GM12891 (cell line): ENCODE measurements at places on chromosomes 2 and 18.

DNA sequence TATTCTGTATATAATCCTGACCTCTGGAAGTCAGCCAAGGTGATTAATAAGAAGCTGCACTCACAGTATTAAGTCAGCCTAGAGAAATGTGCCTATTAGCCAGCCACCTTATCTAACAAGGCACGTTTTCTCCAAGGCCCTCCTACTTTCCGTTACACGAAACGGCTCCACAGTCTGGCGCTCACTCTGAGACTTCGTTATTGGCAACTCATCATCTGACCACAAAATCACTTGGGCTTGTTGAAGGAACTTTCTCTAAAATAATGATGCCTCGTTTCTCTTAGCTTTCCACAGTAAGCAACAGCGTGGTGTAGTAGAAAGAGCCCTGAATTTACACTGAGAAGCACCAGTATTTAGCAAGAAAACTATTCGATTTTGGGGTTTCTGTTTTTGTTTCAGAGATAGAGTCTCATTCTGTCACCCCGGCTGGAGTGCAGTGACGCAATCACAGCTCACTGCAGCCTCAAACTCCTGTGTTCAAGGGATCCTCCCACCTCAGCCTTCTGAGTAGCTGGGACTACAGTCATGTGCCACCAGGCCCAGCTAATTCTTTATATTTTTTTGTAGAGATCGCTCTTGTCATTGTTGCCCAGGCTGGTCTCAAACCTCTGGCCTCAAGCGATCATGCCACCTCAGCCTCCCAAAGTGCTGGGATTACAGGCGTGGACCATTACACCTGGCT is 53.6 kb upstream of the SLC14A1 start:
- no peak for DNase-seq

GRCh38 chr18:35411625-35412351 is 34.7 kb upstream of the ZNF396 start:
- DNase-seq: no peak

- no peak for DNase-seq
Measured at GRCh38 chr2:201414099-201415023, 36.9 kb downstream of the TRAK2 start.

GRCh38 chr18:58953627-58954026 is 89.0 kb downstream of the ZNF532 start:
- DNase-seq: no peak

- no peak for DNase-seq
Measured at GRCh38 chr2:216071111-216071851, 10.3 kb downstream of the PECR start.

GRCh38 chr2:43429369-43429768 is 166.5 kb downstream of the THADA start:
- no peak for DNase-seq

- no peak for DNase-seq
Measured at GRCh38 chr2:46298272-46298521, 990 bp downstream of the EPAS1 start.

- DNase-seq: no peak
Measured at GRCh38 chr2:84965192-84965516, 5.8 kb upstream of the KCMF1 start.

DNA sequence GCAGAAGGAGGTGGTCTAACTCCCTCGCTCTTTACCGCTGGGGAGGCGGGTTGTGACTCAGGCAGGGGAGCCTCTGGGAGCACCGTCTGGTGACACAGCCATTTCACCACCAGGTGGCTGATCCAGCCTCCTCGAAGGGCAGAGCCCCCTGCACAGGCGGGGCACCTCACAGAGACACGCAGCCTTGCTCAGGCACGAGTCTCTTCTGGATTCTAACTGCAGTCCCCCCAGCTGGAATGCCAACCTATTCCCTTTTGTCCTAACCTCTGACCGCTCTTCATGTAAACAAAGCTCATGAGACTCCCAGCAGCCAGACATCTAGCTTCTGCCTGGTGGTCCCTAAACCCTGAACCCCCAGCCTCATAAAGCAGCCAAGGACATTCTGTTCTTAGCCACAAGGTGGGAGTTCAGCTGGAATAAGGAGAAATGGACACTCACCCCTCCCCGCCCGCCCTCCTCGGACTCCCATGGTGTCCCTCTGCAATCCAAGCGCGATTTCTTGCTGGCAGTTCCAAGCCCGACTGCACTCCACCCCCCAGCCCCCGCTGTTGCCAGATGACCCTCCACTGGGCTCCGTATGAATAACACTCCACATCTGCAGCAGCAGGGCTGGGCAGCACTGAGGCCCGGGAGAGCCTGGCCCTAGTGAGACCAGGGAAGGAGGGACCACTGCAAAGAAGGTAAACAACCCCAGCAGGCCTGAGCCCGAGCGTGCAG is 84.3 kb downstream of the TNS1 start:
- no peak for DNase-seq

DNA sequence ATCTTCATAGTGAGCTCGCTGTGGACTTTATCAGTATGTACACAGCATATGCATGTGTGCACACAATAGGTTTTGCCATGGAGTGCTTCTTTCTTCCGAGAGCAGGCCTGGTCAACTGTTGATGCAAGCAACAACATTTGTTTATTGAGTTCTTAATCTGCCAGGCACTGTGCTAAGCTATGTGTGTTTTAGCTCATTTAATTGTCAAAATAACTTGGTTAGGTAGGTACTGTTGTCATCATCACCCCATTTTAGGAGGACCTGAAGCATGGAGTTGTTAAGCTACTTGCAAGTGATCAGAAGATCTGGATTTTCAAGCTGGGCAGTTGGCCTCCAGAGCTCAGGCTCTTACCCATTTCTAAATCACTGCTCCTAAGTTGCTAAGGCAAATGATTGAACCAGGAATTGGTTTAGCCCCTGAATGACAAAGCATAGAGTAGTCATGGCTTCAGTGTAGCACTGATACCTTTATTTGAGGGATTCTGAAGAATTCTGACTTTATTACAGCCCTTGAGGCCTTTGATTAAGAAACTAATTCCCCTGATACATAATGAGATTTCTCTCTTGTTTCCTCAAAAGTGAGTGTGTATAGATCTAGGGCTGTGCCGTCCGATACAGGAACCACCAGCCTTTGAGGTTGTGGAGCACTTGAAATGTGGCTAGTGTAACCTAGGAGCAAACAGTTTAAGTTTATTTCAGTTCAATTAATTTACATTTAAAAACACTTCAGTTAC is 132.9 kb downstream of the FMNL2 start:
- no peak for DNase-seq

- DNase-seq: no peak
Measured at GRCh38 chr2:136246086-136246669, 128.2 kb upstream of the CXCR4 start.

GRCh38 chr2:146241023-146241422 is 1603.8 kb upstream of the ACVR2A start:
- DNase-seq: no peak

DNA sequence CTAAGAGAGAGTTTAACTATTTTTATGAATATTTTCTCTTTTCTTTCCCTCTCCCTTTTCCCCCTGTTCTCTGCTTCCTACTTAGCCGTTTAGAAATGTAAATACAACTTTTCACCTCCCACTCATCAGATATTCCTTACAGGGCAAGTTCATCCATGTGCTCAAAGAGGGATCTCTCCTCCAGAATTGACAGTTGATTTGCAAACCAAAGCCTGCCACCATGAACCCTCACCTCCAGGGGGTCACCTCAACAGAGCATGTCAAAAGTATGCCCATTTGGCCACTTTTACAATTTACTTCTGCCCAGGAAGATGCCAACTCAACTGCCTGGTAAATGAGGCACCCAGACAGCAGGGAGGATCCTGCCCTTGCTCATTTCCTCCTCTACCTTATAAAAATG is 149.2 kb upstream of the GYPC start:
- no peak for DNase-seq

- no peak for DNase-seq
Measured at GRCh38 chr2:191847764-191848163, 876 bp upstream of the CAVIN2 start.

- no peak for DNase-seq
Measured at GRCh38 chr2:101415220-101415619, 27.9 kb upstream of the CREG2 start.

- no peak for DNase-seq
Measured at GRCh38 chr18:44508474-44508873, 172.2 kb upstream of the SETBP1 start.

DNA sequence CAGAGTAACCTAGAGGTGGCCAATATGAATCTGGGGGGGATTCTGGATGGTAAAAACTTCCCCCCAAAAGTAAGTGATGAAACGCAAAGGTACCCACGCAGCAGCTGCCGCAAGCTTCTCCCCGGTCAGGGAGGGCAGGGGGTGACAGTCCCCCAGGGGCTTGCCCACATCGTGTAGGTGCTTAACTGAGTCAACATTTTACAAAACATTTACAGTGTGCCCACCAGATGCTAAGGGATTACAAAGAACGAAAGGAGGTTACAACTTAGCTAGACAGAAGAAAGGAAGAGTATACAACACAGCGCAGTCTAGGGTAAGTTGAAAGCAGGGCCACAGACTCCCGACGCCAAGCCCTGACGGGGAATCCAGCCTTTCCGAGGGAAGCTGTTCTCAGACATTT is 45.6 kb downstream of the LPIN2 start:
- no peak for DNase-seq

GRCh38 chr2:200863782-200864175 is 679 bp downstream of the CLK1 start:
- DNase-seq: no peak

GRCh38 chr2:169393068-169393590 is 30.8 kb upstream of the LRP2 start:
- no peak for DNase-seq

- DNase-seq: no peak
Measured at GRCh38 chr2:46369783-46370182, 72.6 kb downstream of the EPAS1 start.

DNA sequence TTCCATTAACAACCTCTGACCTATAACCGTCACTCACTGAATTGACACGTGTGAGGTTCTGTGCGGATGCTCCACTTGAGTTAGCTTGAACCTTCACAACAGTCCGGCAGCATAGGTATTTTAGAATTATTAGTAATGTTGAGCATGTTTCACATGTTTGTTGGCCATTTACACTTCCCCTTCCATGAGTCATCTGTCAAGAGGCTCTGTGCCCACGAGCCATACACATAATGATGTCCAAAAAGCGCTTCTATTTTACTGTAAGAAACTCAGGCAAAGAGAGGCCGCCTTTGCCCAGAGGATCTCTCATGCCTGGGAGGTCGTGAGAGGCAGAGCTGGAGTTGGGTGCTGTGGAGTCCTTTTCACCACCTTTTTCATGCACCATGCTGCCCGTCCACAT is 28.9 kb upstream of the TMEM214 start:
- DNase-seq: no peak

GRCh38 chr18:77248873-77249568 is 627 bp upstream of the GALR1 start:
- DNase-seq: no peak

DNA sequence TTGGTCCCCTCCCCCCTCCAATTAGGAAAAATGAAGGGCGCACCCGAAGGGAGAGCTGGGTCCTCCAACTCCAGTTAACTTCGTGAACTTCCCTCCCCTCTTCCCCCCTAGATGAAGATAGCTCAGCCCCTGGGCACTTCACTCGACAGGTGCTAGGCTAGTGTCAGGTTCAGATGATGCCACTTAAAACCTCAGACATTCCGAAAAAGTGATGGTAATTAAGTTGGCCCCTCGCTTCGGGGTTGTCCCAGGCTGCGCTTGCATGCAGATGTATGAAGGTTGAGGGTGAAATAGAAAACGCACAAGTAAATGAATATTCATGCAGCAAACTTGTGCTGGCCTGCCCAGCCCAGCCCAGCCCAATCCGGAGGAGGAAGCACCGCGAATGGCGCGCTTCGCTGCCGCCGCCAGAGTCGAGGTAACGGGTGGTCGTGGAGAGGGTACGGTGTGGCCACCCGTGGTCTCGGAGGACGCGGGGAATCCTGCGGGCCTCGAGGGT is 3.0 kb upstream of the GBX2 start:
- no peak for DNase-seq

DNA sequence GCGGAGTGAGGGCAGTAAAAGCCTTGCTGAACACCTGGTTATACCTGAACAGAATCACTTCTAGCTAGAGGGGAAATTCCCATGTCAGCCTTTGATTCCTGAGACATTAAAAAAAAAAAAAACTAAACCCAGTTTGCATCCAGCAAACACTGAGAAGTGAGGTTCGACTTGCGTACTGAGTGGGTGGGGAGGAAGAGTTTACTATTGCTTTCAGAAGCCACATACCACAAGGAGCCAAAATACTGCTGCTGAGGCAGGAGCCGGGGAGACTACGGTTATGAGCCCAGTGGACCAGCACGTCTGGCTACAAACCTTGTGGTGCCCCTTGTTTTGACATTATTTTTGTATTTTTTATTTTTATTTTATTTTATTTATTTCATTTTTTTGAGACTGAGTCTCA is 2.7 kb downstream of the COLEC11 start:
- peak; percentile 58 for DNase-seq

GRCh38 chr2:168773719-168774521 is 28.5 kb upstream of the NOSTRIN start:
- peak; percentile 17 for DNase-seq

DNA sequence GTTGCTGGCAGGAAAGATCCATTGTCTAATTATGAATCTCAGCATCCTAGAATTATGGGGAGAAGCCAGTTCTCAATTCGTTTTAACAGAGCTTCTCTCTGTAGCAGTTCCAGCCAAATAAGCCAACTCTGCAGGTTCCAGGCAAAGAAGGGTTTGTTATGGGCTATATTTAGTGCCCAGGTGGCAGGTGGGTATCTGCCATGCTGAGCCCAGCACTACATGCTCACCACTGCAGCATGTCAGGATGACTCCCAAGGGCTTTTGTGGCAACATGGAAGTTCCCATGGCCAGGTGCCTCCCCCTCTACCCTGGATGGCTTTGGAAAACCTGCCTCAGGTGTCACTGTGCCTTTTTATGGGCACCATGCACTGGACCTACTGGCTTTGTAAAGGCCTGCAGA is 137.7 kb upstream of the MSH6 start:
- no peak for DNase-seq

DNA sequence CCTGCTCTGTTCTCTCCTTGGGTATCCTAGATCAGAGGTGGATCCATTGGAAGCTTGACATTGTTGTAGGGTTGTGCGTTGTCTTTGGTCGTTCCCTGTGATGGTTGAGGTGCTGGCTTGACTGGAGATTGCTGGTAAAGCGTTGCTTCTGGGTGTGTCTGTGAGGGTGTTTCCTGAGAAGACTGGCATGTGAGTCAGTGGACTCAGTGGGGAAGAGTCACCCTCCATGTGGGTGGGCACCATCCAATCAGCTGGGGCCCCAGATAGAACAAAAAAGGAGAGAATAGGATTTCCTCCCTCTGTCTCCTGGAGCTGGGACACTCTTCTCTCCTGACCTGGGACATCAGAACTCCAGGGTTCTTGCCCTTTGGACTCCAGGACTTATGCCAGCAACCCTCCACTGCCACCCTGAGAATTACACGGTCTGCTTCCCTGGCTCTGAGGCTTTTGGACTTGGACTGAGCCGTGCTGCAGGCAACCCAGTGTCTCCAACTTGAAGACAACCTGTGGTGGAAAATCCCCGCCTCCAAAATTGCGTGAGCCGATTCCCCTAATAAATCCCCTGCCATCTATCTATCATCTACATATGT is 14.8 kb upstream of the REEP1 start:
- no peak for DNase-seq

DNA sequence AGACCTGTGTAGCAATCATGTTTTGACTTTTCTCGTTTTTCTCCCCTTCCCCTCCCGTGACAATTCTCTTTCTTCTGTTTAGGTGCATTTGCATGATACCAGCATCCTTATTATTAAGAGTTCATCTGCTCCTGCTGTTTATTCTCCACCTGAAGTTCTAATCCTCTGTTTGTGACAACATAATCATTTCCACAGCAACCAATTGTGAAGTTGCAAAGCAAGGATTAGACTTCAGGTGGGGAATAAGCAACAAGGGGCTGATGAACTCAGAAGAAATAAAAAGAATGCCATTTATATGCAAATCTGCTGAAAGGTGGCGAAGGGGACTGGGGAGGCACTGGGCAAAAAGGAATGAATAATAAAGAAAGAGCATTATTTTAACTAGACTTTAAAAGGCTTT is 124.8 kb upstream of the LINC00305 start:
- no peak for DNase-seq
